ENCODE measurements at places on chromosomes 3 and 15.

GRCh38 chr15:96326328-96327154 lies 4.0 kb upstream of the NR2F2 start:
- DNase-seq = no peak

- DNase-seq = no peak
These were observed 40.8 kb downstream of the RPLP1 start for GRCh38 chr15:69493406-69493805.

GRCh38 chr15:52709187-52709981 lies 30.2 kb upstream of the ATOSA start:
- no peak for DNase-seq

DNA sequence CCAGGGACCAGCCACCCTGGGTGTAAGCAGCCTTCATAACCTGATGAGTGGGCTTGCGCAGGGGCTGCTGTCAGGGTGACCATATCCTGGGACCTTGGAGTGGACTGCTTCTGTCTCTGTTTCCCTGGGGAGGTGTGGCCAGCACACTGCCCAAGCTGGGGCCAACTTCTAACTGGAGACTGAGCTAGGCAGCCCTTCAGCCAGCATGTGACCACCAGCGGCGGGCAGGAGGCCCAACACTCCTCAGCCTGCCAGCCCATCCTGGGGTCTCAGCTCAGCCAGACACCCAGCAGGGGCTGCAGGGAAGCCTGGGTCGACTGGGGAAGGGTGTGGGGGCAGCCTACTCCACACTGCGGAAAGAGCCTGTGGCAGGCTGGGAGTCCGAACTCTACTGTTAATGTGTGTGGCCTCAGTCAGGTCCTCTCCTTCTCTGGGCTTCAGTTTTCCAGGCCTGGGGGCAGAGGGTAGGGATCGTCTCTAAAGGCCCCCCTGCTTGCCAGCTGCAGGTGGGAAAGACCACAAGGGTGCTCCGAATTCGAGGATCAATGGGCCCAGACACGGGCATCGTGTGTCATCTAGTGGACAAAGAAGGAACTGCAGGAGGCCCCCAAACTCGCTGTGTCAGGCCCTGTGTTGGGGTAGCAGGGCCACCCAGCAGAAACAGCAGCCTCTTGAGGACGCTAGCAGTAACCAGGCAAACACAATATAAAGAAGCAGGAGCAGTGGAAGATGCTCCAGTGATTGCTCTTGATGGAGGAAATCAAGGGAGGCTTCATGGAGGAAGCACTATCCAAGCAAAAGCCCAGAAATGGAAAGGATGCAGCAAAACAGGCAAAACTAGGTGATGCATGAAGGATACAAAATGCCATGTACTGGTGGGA lies 2.0 kb upstream of the SEMA3G start:
- peak; percentile 51 for DNase-seq

GRCh38 chr3:170829546-170830272 lies 40.3 kb downstream of the RPL22L1 start:
- no peak for DNase-seq

DNA sequence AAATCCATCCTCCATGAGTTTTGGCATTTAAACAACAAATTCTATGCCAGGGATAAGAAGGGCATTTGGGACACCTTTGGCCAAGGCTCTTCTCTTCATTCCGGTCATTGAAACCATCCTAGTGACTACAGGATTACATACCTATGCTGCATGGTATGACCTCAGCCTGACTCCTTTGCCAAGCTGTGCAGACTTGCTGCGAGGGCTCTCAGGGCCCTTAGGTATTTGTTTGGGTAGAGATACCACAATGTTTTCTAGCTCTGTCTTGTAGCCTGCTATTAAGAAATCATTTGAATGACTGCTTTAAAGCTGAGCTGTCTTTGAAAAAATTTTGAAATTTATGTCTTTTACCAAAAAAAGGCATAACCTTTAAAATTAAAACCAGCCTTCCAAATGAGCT lies 749.8 kb upstream of the SGO1 start:
- no peak for DNase-seq

- DNase-seq = no peak
These were observed 101.7 kb downstream of the MEGF11 start for GRCh38 chr15:66151809-66152208.

DNA sequence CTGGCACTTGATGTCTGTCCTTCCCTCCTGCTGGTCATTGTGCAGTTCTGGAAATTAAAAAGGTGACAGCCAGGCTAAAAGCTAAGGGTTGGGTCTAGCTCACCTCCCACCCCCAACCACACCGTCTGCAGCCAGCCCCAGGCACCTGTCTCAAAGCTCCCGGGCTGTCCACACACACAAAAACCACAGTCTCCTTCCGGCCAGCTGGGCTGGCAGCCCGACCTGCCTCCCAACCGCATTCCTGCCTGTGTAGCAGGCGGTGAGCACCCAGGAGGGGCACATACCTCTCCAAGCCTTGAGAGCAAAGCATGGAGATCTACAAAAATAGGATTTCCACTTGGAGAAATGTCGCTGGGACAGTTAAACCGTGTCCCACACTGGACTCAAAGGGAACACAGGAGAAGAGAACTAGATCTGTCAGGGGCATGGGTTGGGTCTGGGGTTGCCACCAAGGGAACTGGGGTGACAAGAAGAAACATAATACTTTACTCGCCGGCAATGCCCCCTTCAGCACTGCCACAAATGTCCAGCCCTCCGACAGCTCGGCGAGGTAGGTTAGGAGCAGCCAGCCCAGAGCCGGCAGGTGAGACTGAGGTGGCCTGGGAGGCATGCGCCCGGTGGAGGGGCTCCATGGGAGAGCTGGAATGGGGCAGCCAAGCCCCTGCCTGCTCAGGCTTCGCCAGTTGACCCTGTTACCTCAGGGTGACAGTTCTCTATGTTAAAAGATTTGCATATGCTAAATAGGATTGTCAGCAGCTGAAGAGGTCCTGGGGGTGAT lies 52.2 kb downstream of the EXOG start:
- DNase-seq = no peak

GRCh38 chr15:95567686-95568085 lies 762.8 kb upstream of the NR2F2 start:
- no peak for DNase-seq

DNA sequence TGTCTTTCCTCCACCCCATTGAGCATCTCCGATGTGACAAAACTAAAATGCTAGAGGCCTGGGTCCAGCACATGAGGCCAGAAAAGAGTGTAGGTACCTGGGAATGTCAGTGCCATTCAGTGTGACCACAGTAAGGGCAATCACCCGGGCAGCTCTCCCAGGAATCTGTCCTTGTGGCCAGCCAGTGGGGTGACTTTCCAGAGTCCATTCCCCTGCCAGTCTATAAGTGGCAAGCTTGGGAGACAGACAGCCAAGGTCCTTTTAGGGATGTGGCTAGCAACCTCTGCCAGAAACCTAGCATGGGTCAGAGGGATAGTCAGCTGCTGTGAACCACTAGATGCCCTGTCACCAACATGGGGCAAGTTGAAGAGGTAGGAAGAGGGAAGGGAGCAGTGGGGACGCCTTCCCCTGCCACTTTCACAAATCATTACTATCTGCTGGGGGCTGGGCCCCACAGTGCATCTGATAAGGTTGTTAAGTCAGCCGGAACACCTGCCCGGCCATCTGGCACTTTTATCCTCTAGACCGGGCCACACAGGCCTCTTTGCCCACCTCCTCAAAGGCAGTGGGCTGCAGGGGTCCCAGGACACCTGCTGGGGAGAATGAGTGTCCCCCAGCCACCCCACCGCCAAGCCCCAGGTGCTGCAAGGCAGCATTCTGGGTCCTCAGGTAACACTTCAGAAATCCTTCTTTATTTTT lies 24.8 kb upstream of the DET1 start:
- DNase-seq = no peak

DNA sequence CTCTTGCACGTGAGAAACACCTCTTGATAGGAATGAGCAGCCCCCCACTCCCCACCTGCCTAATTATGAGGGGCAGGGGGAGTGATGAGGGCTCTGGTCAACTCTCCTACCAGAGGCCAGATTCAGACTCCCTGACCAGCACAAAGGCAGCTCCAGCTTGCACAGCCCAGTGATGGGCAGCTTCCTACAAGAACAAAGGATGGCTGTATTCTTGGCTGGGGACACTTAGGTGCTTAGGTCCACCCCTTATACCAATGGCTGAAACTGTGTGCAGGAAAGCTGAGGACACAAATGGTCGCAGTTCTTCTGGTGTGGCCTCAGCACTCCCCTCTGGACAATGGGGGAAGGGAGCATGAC lies 81.8 kb downstream of the IQSEC1 start:
- no peak for DNase-seq

DNA sequence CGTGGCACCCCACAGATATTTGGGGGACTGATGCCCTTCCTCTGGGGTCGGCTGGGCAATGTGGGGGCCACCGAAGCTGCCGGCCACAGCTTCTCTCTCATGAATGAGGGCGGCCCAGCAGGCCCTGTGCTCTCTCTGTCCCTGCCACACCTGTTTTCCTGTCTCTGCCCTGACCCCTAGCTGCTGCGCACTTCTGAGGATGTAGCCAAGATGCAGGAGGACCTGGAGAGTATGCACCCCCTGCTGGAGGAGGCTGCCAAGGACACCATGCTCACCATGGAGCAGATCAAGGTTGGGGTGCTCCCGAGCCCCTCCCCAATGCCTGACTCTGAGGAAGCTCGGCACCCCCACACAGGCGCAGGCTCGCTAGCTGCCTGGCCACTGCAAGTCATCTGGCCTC lies 59.7 kb downstream of the SEMA3G start:
- no peak for DNase-seq

GRCh38 chr15:37682304-37682703 lies 252.1 kb upstream of the TMCO5A start:
- no peak for DNase-seq

- no peak for DNase-seq
These were observed at the start of gene P3H2 for GRCh38 chr3:190120269-190121060. P3H2 (minus strand) TSS chr3:190120897; CDS start chr3:190120731, 166 bp downstream.

DNA sequence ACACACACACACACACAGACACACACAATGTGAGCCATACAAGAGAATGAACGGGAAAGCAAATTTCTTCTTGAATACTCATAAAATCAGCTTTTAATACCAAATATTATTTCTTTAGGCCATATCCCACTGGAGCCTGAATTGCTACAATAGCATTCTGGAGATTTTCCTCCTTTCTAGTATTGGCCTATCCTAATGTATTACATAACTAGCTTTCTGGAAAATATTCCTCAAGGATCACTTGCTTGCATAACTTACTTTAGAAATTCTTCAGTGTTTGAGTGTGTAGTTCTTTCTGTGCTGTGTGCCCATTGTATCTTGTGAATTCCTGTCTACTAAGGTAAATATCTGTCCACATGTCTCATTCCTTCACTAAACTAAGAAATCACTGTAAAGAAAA lies 351.0 kb upstream of the MCTP2 start:
- no peak for DNase-seq

- DNase-seq = no peak
These were observed 786.4 kb upstream of the ARPP21 start for GRCh38 chr3:34852844-34853439.

DNA sequence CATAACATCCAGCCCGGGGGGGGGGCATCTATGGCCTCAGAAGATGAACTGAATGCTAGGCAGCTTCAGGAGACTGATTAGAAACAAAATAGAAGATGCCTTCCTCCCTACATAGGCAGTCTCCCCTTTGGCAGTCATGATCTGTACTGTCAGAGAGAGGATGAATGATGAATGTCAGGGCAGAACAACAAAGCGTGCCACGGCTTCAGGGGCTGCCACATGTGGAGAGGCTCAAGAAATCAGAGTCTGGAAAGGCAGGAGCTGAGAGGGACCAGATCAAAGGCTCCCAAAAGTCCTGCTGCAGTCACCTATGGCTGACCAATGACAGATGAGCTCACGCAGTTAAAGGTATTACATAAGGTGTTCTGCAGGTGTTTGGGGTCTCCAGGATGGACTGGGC lies 180.4 kb downstream of the UACA start:
- no peak for DNase-seq

DNA sequence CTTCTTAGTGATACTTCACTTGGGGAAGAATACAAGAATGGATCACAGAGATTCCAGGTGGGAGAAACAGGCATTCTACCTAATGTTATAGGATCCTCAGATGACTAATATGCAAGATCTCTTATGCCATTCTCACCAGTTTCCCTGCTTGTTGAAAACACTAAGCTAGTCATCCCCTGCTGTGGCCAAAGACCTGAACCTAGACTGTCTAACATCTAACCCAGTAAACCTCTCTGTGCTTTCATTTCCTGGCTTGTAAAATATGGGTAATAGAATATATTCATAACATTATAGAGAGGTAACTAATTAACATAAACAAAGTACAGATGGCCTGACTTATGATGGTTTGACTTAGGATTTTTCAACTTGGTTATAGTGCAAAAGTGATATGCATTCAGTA lies 776.3 kb downstream of the TUSC7 start:
- DNase-seq = no peak

DNA sequence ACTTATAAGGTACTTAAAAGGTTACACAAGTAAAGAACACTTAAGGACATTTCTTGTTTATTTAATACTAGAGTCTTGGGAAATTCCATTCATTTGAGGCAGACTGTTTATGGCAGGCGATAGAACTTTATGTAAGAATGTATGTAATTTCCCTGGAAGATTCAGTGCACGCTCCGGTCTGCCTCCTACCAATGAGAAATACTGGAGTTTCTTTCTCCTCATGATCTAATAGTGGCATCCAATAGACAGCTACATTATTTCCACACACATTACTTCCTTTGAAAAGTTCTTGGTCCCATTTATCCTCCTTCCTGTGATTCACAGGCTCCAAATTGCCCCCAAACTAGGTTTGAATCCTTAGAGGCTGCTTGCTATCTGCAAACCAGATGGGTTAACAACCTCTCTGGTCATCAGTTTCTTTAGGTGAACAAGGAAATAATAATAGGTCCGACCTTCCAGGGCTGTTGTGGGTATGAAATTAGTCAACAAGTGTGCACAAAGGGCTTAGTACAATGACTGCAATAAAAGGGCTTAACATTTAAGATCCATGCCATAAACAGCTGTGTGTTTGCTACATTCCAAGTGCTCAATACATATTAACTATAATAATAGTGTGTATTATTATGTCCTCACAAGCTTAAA lies 30.7 kb downstream of the EIF4E3 start:
- no peak for DNase-seq

DNA sequence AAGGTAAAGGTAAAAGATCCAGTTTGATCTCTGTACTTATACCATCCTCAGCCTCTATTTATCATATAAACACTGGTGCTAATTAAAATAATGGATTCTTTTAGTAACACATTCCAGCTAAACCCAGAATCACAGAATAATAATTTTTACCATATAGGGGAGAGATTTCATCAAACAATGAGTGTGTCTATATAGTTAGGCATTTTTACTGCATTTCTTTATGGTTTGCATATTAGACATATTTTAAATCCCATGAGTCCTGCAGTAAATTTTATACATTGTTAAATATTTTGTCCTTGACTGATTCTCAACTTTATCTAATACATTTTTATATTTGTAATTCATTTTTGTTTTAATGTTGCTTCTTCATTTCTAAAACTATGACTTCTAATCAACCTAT lies 323.7 kb upstream of the AGTR1 start:
- DNase-seq = no peak

GRCh38 chr3:113314923-113315322 lies 103.6 kb downstream of the BOC start:
- DNase-seq = no peak

GRCh38 chr3:183904833-183905780 lies 20.4 kb upstream of the PARL start:
- DNase-seq = no peak

GRCh38 chr15:31341496-31342195 lies 15.0 kb downstream of the KLF13 start:
- DNase-seq = no peak

- DNase-seq = no peak
These were observed 310.6 kb upstream of the PROK2 start for GRCh38 chr3:72095521-72095920.

Measured in activated CD8-positive, alpha-beta memory T cell treated with anti-CD3 and anti-CD28 coated beads for 1 hour (primary cell).